ENCODE measurements at places on chromosomes 16 and 17.

DNA sequence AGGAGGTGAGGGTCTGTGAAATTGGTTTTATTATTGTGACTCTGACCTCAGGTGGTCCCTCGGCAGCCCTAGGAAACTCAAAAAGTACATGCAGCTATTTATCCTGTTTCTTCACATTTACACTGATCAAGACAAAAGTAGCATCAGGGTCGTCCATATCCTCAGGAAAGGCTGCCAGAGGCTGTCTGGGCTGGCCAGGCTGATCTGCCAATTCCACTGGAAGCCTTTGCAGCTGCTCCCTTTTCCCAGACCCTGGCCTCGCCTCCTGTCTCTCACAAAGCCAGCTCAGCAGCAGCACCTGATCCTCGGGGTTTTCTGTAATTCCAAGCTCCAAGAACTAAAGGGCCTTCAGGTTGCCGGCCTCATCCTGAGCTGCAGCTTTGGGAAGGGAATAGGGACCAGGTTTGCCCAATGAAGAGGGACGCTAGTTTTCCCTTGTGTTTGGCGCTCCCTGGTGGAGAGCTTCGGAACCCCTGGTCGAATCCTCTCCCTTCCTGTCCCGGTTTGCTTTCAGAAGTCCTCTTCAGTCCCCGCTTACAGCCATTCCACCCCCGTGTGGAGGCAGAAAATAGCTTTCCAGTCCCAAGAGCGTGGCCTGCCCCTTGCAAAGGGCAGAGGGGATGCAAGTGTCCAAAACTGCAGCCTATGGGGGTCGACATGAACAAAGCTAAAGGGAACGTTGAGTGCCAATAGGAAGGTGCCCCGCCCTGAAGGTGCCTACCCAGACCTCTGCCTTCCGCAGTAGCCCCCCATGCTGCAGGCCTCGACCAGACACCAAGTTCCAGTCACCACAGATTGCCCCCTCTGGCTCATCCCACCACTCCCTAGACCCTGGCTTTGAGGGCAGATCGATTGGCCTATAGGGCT, 13.4 kb downstream of the MFSD6L start:
- peak; percentile 58 for DNase-seq

- no peak for DNase-seq
These were observed 9.5 kb downstream of the DEF8 start for GRCh38 chr16:89958068-89958467.

DNA sequence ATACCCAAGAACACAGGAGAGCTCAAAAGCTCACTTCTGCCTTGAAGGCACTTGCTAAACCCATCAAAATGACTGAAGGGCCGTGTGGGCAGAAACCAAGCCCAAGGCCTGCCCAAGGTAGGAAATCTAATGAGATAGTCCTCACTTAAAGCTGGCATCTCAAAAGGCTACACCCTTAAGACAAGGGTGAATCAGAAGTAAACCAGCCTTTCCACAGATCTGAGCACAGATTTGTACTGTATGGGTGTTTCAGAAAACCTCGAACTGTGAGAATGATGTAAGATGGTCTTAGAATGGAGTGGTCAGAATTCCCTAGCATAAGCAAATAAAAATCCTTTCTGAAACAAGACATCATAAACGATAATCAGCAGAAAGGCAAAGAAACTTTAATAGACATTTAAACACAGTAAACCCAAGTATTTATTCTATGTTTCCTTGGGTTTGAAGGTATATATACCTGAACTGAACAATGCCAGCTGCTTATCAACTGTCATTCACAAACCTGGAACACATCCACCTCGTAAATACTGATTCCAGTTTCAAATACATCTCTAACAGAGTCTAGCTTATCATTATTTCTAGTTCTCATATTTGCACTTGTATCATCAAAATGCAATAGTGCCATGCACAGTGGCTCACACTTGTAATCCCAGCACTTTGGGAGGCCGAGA, 37.8 kb downstream of the GLG1 start:
- DNase-seq: no peak

GRCh38 chr17:2837147-2837561, 40.9 kb downstream of the RAP1GAP2 start:
- peak; percentile 50 for DNase-seq

GRCh38 chr16:74448990-74449389, 27.7 kb upstream of the CLEC18B start:
- no peak for DNase-seq

- DNase-seq: no peak
These were observed 28.6 kb upstream of the GPRC5B start for GRCh38 chr16:19913340-19913645.

GRCh38 chr16:59886021-59886420, 1151.9 kb upstream of the GOT2 start:
- DNase-seq: no peak

- DNase-seq: no peak
These were observed 201.2 kb upstream of the CACNG3 start for GRCh38 chr16:24054741-24055491.

DNA sequence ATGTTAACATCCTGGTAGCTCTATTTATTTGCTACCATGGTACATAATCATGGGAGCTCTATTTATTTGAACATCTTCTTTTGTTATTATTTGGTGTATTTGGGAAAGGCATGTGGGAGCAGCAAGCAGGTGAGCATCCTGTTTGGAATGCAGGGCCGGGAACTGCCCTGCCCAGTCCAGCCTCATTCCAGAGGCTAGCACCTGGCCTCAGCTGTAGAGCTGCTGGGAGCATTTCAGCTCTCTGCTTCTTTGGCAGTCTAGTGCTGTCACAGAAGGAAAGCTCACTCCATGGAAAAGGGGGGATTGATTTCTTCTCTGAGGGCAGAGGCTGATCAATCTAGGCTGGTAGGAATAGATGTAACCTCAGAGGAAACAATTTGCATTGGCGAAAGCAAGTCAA, 112.5 kb downstream of the WWOX start:
- DNase-seq: no peak

DNA sequence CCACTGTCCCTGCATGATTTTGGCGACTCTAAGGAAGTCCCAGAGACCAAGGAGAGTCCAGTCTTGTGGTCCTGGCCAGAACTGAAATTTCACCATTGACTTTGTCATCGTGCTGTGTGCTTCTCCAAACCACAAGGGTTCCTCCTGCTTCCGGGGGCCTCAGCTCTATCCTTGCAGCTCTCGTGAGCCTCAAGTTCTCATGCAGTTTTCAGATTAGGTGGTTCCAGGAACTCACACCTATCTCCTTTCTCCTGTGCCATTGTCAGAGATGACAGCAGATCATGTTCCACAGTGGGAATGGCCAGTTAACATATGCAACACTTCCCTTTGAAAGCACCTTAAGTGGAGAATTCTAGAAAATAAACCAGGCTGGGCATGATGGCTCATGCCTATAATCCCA, 97.9 kb upstream of the CRHR1 start:
- DNase-seq: no peak

GRCh38 chr17:16938031-16938430, 33.9 kb downstream of the TNFRSF13B start:
- DNase-seq: no peak

GRCh38 chr16:75294773-75295459, 43.5 kb upstream of the BCAR1 start:
- no peak for DNase-seq

DNA sequence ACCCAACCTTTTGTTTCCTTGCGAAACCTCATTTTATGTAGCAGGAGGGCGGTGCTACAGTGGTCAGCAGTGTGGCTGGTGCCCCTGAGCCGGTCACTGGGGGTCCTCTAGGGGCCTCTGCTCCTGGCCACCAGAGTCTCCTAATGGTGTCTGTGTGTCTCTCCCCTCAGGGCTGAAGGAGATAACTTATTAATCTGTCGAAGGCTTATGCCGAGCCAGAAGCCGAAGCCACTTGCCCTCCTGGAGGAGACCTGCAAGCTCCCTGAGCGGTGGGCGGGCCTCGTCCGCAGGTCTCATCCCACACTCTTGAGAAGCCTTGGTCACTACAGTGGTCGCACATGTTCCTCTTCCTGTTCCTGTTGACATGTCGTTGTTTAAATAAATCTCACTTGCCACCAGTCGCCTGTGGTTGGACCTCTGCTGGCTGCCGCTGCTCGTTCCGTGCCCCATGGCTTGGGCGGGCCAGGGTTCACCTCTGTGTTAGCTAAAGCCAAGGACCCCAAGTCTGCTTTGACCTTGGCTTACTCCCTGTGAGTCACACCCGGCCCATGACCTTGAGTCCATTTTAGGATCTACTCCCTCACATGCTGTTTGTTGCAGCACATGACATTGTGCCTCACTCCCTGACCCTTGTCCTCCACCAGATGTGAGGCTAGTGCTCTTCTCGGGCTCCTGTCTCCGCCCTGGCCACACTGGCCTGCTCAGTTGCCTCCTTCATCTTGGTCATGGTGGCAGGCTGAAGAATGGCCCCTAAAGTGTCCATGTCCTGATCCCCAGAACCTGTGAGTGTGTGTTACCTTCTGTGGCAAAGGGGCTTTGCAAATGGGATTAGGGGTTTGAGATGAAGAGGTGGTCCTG, 38.7 kb upstream of the AQP8 start:
- DNase-seq: no peak

- no peak for DNase-seq
These were observed 48.8 kb downstream of the MYH11 start for GRCh38 chr16:15808071-15808470.
